Stimulated activated naive CD8-positive, alpha-beta T cell treated with anti-CD3 and anti-CD28 coated beads, Interleukin-15, amount 100 ng/mL, for 72 hours (primary cell): ENCODE measurements at places on chromosomes 5 and 9.

DNA sequence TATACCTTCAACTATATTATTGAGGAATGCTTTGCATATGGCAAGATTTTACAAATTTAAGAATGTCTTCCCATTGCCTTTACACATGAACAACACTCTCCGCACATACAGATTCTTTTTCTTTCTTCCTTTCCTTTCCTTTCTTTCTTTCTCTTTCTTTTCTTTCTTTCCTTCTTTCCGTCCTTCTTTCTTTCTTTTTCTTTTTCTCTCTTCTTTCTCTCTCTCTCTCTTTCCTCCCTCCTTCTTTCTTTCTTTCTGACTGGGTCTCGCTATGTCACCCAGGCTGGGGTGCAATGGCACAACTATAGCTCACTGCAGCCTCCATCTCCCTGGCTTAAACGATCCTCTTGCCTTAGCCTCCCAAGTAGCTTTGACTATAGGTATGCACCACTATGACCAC lies 13.8 kb downstream of the WDR31 start:
- DNase-seq: no peak

DNA sequence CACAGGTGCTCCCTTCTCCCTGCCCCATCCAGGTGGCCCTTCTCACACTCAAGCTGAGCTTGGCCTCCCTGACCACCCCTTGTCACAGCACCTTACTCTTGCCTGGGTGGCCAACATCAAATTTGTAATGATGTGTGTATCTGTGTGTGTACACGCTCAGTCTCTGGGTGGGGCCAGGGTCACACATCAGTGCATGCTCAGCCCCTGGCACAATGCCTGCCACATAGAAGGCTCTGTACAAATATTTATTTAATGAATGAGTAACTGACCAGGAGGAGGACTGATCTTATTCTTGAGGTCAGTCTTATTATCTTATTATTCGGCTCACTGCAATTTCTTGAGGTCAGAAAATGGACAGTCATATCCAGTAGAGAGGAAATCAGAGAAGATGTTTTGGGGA lies 41.3 kb upstream of the HAND1 start:
- no peak for DNase-seq

GRCh38 chr5:95537501-95537900 lies 17.3 kb downstream of the SKIC3 start:
- no peak for DNase-seq

GRCh38 chr9:36936498-36936831 lies 97.6 kb downstream of the PAX5 start:
- no peak for DNase-seq
